ENCODE measurements at places on chromosomes 1 and 21. TPM values are rescaled to one million over a fixed set of nuclear protein-coding genes. Genes with fewer than 3 reads are reported as not detected.

SCMH1 gene
- total RNA-seq, result 18.4 TPM

EFNA3 gene
- total RNA-seq, result 4.1 TPM

UBE2U gene
- total RNA-seq, result not detected

SPRR1A gene
- total RNA-seq, result not detected

SIM2 gene
- not detected for total RNA-seq

HRNR gene
- not detected for total RNA-seq

ASH1L gene
- total RNA-seq, result 46.7 TPM

HENMT1 gene
- total RNA-seq, result 20.2 TPM

OR2T12 gene
- total RNA-seq, result not detected

TSPAN2 gene
- 0.13 TPM for total RNA-seq

Data from activated naive CD4-positive, alpha-beta T cell treated with anti-CD3 and anti-CD28 coated beads, Interleukin-2, amount 10 ng/mL, durations not matched to agents 5 hours and 36 hours (primary cell).